Kidney glomerular epithelial cell (primary cell): ENCODE measurements at places on chromosomes 12 and 14.

- no peak for DNase-seq
Observed at GRCh38 chr14:84770030-84770429, 759.9 kb upstream of the FLRT2 start.

DNA sequence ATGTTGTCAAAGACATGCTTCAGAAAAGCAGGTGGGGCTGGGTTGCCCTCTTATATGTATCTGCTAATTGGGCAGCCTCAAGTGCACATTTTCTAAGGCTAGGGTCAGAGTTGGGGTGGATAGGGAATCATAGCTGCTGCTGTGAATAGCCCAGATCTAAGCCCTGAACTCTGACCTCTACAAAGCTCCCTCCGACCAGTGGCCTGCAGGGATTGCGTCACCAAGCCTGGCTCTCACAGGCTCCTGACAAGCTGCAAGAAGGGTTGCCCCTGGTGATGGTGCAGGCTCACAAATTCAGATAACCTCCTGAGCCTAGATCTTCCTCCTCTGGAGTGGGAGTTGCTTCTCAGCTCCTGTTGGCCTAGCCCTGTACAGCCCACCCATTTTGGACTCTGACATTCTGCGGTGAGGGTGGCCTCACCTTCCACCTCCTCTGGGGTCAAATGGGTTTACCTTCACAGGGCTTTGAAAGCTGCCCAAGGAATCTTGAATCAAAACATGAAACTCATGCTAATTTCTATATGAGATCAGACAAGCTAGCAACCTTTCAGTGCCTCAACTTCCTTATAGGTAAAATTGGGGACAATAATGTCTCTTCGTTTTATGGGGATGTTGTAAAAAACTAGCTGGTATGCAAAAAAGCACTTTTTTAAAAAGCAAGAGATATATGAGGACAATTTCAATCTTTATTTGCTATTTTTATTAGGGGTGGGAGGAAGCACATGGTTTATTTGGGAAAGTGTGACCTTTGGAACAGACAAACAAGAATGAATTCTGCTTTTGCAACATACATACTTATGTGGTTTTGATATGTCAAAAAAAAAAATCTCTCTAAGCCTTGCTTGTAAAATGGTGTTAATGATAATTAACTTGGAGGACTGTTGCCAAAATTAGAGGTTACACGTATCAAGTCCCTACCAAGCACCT, 4.9 kb upstream of the SUSD6 start:
- no peak for DNase-seq

DNA sequence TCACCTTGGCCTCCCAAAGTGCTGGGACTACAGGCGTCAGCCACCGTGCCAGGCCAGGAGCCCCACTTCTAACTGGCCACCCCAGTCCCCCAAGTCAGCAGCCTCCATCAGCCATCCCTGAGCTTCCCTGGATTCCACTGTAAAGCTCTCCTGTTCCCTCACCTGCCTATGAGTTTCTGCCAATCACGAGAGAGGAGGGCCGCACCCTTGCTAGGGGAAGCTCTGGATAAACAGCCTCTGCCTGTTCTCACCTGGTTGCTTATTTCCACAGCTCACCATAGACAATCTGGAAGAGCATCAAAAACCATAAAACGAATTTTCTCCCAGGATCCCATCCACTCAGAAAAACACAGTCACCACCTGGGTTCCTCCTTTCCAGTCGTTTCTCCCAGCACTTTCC, 5.0 kb downstream of the CDCA4 start:
- no peak for DNase-seq

DNA sequence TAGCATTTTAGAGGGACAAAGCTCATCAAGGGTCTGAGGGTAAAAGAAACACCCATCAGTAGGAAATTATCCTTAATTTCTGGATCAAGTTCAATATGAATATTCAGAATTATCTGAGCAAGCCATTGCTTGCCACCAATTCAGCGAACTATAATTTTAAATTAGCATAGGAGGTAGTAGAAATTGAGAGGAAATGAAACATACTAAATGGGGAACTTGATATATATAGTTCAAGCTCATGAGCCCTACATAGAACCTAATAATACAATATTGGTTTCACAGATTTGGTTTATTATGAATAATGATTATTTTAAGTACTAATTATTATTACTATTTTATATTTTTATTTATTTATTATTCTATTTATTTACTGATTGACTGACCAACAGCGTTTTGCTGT, 42.1 kb upstream of the GXYLT1 start:
- no peak for DNase-seq

GRCh38 chr14:100052819-100053218, 12.4 kb upstream of the EVL start:
- no peak for DNase-seq
